Adipocyte (in vitro differentiated cells): ENCODE measurements at places on chromosomes 6 and 20.

- DNase-seq: no peak
These were observed 42.0 kb downstream of the TCP11 start for GRCh38 chr6:35099116-35099515.

- DNase-seq: no peak
These were observed 556.6 kb upstream of the CDH4 start for GRCh38 chr20:60695226-60696000.

DNA sequence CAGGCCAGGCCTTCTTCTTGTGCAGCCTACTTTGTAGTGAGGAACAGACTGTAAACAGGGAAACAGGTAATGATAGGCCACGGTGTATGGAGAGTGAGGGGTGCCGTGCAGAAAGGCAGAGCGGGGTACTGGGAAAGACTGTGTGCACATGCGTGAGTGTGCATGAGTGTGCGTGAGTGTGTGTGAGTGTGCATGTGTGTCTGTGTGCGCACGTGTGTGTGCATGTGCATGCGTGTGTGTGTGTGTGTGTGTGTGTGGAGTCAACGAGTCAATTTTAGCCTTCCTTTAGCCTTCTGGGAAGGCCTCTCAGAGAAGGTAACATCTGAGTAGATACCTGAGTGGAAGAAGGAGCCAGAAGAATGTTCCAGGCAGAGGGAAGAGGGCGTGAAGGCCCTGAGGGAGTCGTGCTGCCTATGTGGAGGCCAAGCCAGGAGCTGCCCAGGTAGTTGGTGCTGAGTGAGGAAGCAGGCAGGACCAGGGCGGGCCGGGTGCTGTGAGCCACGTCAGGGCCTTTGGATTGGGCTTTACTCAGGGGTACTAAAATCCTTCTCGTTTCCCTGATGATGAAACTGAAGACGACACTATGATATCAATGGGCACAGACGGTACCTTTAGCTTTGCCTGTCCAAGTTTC lies 6.3 kb downstream of the APCDD1L start:
- no peak for DNase-seq

- peak; percentile 92 for DNase-seq
These were observed 2.1 kb downstream of the SOBP start for GRCh38 chr6:107491760-107492660.

DNA sequence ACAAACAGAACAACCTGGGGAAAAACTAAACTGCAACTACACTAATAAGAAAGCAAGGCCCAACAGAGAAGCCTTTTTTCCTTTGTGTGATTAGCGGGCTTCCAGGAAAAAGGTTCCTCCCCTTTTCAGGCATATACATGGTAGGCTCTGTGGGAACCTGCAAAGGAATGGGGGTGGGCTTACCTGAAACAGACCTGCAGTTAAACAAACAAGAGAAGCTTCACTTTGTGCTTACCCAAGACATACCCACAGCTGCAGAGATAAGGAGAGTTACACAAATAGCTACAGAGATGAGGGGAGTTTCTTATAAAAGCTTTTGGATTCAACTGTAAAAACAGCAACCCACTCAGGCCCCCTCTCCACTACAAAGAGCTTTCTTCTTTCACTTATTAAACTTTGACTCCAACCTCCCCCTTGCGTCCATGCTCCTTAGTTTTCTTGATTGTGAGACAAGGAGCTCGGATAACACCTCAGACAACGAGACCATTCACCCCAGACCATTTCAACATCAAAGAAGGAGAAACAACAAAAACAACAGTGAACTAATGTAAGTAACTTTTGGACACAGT lies 30.9 kb downstream of the RNF146 start:
- DNase-seq: no peak
